Foreskin keratinocyte (primary cell): ENCODE measurements at places on chromosomes 4 and X.

- no peak for DNase-seq
Measured at GRCh38 chr4:61385256-61385655, 185.1 kb downstream of the ADGRL3 start.

- DNase-seq, result peak; percentile 11
Measured at GRCh38 chr4:31984872-31985271, 1264.7 kb downstream of the PCDH7 start.

DNA sequence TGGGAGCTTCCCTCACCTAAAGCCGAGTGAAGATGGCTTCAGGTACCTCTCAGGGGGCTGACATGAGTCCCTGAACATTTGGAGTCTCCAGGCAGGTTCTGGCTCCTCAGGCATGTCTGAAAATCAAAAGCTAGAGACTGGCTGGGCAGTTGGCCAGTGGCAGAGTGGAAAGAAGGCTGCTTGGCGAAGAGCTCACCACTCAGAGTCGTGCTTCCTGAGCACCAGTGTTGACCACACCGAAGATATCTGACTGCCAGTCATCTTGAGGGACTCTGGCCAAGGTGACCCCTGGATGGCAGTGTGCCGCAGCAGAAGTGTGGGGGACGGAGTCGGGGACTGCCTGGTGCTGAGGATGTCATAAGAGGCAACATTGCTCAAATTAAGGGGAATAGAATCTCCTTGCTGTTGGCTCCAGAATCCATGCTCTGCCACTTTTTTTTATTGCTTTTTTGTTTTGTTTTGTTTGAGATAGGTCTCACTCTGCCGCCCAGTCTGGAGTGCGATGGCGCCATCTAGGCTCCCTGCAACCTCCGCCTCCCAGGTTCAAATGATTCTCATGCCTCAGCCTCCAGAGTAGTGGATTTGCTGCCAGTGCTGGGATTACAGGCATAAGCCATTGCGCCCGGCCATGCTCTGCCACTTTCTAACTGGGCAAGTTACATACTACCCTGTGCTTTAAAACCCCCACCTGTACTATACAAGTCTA, 172.5 kb upstream of the GATB start:
- DNase-seq, result no peak

- DNase-seq, result peak; percentile 5
Measured at GRCh38 chr4:164779811-164780216, 25.9 kb downstream of the SMIM31 start.

- no peak for DNase-seq
Measured at GRCh38 chr4:80196922-80197573, at the start of gene PRDM8. Gene PRDM8 (plus strand): TSS chr4:80197503. CDS start chr4:80200081, 2,578 bp downstream.

GRCh38 chrX:43949669-43950068, 23.5 kb downstream of the NDP start:
- DNase-seq, result no peak

DNA sequence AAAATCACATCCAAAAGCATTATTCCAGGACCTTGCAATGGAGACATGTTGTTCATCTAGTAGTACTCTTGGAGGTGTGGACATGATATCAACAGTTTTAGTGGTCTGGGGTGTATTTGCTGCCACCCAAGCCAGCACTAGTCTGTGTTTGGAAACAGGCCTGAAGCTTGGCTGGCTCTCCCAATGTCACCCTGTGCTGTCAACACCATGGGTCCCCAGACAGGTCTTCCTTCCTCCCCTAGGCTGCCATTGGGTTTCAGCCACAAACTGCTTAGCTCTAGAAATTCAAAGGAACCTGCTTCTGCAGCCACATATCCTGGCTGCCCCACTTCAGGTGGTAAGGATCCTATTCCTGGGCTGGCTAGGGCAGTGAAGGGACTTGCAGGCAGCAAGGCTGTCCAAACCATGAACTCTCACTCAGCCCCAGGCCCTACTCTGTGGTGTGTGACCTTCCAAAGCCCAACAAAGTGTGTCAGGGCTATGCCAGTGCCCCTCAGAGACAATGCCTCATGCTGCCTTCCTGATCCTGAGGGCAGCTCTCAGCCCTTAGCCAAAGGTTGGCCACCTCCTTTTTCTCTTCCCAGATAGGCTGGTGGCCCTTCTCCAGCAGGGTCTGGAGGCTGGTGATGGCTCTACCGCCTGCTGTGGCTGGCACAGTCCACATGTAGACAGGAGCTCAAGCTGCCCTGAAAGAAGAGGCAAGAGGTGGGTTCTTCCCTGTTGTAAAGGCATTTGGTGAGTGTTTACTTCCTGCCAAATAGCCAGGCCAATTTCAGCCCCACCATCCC, 18.3 kb downstream of the AMER1 start:
- no peak for DNase-seq

GRCh38 chrX:138128027-138128671, 562.2 kb downstream of the ZIC3 start:
- no peak for DNase-seq

DNA sequence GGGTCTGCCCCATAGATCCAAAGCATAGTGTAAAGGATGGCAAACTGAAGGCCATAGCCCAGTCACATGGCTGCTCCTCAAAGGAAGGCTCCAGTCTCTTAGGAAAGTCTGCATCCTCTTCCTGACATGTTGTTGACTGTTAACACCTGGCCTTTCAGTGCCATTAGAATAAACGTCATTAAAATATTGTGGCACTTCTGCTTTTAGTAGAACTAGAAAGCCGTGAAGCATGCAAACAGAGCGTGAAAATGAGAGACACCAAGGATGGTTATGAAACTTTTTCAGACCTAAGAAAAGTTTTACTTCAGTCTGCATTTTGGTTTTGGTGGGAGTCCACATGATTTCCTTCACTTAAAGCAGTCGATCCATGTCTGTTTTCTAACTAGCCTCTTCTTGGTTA, 41.1 kb upstream of the AFF2 start:
- no peak for DNase-seq

DNA sequence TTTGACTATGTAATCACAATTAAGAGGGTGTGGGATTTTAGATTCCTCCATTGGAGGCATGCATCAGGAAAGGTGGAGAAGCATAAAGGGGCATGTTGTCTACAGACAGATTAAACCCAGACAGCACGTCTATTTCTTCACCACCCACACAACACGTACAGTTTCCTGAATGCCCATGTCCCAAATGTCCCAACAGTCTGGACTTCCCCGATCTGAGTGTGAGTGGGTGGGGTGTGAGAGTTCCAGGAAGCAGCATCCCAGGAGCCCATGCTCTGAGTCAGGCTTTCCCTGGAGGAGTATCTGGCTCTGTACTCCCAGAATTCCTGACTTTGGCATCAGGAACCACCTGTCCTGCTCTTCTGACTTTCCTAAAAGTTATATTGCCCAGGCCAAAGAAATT, 30.8 kb upstream of the NDP start:
- no peak for DNase-seq

DNA sequence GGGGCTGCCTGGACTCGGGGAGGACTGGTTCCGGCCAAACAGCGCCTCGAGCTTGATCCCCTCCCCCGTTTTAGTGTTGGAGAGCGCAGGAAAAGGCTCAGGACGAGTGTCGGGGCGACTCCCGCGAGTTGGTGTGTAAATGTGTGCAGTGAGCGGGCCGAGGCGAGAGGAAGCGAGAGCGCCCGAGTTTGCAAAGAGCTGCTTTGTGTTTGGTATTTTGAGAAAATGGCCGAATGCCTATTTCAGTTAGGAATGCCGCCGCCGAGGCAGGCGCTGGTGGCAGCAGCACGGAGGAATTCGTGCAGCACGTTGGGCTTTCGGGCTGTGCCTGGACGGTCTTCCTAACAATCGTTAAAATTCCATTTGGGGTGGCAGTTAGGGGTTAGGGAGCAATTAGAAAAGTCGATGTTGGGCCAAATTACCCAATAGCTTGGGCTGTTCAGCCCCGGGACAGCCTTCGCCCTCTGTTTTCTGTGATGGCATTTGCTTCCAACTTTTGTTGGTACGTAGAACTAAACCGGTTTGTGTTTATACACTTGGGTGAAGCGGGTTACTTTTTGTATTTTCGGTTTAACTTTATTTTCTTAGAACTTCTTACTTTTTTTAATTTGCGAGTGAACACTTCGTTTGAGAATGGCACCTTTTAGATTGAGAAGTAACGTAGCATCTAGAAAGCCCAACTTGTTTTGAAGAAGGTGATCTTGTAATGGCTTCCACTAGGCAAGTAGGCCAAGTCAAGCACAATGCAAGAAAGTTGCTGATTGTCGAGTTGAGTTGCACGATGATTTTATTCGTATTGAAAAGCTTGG, 1.6 kb downstream of the REST start:
- DNase-seq, result peak; percentile 59

- DNase-seq, result no peak
Measured at GRCh38 chr4:168272488-168272887, 46.1 kb downstream of the DDX60 start.

GRCh38 chr4:155033604-155034003, 174.8 kb upstream of the NPY2R start:
- DNase-seq, result no peak

DNA sequence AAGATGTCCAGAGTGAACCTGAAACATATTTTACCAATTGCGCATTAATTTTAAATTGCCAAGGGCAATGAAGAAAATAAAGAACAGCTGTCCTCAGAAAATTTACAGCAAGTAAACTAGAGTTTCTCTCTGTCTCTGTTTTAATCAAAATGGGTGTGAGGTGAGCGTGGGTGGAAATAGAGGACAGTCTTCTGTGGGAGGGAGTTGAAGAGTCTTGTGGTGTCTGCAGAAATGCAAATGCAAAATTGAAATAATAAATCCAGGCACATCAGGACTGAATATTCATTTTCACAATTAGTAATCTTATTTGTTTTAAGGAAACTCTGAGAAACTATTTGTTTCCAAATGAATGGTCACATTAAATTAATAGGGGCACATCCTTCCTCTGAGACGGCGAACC, 192.0 kb downstream of the ARHGAP10 start:
- no peak for DNase-seq

GRCh38 chr4:81971637-81972381, 402.0 kb downstream of the HNRNPD start:
- no peak for DNase-seq

DNA sequence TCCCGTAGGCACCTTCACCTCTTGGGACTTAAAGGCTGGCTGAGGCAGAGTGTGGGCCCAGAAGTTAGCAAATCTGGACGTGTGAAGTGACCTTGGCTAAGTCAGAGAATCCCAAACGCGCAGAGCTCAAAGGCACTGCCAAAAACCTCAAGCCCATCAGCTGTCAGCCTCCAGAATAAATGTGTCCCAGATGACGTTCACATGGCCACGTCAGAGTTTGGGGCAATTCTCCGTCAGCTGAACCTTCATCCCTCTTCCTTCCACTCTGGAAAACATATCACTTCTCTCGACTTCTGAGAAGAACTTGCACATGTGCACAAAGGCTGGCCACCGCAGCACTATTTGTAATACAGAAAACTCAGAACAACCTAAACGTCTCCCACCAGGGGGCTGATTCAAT, 35.7 kb upstream of the APLN start:
- DNase-seq, result no peak

- DNase-seq, result peak; percentile 85
Measured at GRCh38 chrX:16239211-16239610, 71.9 kb downstream of the MAGEB17 start.

- no peak for DNase-seq
Measured at GRCh38 chrX:151984328-151984727, 9.9 kb upstream of the GABRE start.

GRCh38 chr4:2093265-2093664, 34.1 kb downstream of the NAT8L start:
- DNase-seq, result no peak
